ENCODE measurements at places on chromosomes 13 and 19.

- no peak for DNase-seq
Measured at GRCh38 chr13:60012488-60012887, 151.2 kb downstream of the DIAPH3 start.

GRCh38 chr19:10283301-10284064 lies 3.3 kb upstream of the ICAM4 start:
- DNase-seq, result no peak

GRCh38 chr19:49533551-49534488 lies 6.0 kb downstream of the RCN3 start:
- DNase-seq, result peak; percentile 79

- no peak for DNase-seq
Measured at GRCh38 chr13:104816726-104817125, 1718.7 kb downstream of the EFNB2 start.

DNA sequence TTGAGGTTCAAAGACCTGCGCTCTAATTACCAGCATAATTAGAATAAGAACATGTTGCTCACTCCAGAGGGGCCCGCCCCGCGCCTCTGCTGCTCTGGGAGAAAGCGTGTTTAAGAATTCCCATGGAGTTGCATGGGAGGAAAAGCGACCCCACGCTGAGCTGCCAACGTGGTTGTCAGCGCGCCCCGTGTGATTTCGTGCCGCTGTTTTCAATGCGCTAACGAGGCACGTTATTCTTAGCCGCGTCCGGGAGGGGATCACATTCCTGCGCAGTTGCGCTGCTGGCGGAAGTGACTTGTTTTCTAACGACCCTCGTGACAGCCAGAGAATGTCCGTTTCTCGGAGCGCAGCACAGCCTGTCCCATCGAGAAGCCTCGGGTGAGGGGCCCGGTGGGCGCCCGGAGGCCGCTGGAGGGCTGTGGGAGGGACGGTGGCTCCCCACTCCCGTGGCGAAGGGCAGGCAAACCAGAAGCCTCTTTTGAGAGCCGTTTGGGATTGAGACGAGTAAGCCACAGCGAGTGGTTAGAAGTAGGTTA lies 173.8 kb upstream of the SOX1 start:
- DNase-seq, result no peak

DNA sequence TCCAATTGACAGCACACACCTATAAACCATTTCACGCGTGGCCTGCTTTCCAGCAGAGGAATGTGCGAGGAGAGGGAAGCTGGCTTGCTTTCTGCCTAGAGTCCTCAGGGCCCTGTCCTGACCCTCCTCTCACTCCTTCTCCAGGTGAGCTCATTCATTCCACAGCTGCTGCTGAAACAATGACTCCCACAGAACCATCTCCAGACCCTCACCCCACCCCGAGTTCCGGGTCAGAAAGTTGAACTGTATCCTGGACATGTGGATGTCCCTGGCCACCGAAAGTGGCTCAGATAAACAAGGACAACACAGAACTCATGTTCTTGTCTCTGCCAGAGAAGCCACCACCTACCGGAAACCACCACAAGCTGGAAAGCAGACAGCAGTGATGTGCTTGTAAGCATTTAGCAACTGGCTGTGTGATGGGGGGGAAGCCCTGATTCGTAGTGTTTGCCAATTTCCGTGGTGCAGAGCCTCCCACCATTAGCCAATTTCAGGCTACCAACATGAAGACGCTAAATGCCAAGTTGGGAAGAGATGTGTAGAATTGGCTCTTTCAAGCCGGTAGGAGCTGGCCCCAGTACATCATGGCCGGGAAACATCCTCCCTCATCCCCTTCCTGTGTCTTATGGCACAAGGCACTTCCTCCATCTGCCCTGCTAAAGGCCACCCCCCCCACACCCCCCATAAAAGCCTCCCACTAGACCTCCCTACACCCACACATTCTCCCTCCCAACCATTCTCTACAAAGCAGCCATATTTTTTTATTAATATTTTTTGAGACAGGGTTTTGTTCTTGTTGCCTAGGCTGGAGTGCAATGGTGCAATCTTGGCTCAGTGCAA lies 5.0 kb downstream of the SYCE2 start:
- peak; percentile 51 for DNase-seq

DNA sequence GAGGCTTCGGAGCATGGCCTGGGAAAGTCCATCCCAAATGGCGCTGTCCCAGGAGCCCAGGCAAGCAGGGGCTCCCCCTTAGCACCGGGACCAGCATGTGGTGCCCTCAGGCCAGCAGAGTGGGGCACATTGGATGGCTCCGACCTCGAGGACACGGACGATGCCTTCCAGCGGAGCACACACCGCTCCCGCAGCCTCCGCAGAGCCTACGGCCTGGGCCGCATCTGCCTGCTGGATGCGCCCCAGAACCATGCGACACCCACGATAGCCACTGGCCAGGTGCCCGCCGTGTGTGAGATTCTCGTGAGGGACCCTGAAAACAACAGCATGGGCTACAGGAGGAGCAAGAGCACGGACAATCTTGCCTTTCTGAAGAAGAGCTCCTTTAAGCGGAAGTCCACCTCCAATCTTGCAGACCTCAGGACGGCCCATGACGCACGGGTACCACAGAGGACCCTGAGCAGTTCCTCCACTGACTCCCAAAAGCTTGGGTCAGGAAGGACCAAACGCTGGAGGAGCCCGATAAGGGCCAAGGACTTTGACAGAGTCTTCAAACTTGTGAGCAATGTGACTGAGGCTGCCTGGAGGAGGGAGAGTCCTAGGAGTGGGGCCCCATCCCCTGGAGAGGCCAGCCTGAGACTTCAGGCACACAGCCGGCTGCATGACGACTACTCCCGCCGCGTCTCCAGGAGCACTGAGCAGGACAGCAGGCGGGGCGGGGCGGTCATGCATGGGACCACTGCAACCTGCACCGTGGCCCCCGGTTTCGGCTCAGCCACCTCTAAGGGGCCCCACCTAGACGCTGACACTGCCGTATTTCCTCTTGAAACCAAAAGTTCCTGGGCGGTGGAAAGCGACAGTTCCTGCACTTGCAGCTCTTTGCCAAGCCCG lies 63.1 kb downstream of the SPATA13 start:
- no peak for DNase-seq

- no peak for DNase-seq
Measured at GRCh38 chr13:78061806-78062205, 143.2 kb upstream of the EDNRB start.

DNA sequence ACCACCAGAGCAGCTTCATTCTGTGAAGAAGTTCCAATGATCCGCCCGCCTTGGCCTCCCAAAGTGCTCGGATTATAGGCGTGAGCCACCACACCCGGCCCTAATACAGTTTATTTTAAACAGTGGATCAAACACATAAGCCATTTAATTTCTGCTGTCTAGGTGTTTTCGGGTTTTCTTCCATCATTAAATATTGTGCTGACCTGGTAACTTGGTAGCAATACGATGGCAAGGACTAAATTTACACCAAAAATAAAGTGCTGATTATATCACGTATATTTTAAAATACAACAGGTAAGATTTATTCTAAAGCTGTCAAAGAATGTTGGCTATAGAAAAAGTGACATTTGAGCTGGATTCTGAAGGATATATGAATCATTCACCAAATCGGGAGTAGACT lies 1.3 kb downstream of the MED4 start:
- DNase-seq, result no peak

DNA sequence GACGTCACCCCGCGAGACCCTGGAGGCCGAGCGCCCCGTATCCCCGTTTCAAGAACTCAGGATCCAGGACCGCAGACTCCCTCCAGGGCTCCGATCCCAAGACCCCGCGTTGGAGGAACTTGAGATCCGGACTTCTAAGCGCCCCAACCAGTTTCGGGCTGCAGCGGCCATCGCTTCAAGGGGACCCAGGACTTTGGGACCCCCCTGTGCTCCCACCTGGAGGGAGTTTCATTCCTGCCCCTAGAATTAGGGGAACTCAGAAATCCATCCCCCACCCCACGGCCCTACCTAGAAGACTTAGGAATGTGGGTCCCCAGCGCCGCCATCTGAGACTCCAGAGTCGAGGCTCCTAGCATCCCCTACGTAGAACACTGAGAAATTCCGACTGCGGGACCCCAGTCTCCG lies 400 bp downstream of the PLEKHG2 start:
- DNase-seq, result no peak

DNA sequence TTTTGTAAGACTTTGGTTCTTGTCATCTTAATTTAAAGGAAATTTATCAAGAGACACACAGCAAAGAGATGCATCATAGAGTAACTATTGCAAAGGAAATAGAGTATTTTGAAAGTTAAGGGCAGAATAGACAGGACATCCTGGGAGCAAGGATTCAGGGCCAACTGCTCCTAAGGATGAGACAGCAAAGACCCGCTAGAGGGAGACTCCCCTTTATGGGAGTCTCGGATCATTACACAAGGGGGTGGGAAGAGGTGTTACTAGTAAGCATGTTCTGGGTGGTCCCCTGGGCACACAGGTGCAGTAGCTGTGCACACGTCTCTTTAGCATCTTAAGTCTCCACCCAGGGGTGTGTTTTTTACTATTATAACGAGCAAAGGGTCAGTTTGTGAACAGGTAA lies 9.6 kb downstream of the ZSCAN5C start:
- DNase-seq, result no peak

DNA sequence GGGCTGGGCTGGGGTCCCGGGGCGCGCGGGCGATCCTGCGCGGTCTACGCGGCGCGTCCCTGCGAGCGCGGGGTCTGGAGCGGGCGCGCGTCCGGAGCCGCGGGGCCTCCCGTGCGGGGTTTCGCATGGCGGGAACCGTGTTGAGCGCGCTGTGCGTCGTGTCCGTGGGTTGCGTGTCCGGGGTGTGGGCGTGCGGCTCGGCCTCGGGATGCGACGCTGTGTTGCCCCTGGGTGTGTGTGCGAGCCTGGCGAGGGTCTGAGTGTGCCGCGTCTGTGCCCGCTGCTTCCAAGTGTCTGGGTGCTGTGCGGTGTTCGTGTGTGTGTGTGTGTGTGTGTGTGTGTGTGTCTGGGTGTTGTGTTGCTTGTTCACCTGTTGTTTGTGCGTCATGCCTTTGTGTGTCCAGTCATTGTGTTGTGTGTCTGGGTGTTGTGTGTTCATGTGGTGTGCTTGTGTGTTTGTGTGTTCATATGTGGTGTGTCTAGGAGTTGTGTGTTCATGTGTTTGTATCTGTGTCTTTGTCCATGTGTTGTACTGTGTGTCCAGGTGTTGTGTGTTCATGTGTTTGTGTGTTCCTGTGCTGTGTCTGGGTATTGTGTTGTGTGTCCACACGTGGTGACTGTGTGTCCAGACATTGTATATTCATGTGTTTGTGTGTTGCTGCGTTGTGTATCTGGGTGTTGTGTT lies 552 bp downstream of the PLK5 start:
- no peak for DNase-seq

DNA sequence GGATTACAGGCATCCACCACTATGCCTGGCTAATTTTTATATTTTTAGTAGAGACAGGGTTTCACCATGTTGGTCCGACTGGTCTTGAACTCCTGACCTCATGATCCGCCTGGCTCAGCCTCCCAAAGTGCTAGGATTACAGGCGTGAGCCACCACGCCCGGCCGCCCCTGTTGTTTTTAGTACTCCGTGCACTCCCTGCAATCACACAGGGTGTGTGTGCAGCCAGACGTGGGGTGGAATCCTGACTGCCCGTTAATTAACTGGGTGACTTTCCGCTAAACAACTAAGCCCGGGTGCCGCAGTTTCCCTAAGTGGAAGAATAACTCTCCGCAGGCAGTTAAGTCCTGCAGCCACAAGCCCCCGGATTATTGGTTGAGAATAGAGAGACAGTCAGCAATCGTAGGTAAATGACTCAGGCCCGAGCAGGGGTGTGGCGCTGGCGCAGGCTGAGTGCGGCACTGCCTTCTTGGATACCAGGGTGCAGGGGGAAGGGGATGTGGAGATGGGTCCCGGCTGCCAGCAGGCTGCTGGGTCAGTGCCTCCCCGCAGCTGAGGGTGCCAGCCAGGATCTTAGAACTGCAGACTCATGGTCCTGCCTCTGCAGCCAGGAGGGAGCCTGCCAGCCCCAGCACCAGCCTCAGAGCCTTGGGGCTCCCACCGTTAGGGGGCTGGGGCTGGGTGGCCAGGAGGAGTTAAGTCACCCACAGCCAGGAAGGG lies 6.1 kb upstream of the FXYD3 start:
- DNase-seq, result no peak

GRCh38 chr13:102688306-102688973 lies 6.4 kb downstream of the METTL21C start:
- DNase-seq, result no peak

DNA sequence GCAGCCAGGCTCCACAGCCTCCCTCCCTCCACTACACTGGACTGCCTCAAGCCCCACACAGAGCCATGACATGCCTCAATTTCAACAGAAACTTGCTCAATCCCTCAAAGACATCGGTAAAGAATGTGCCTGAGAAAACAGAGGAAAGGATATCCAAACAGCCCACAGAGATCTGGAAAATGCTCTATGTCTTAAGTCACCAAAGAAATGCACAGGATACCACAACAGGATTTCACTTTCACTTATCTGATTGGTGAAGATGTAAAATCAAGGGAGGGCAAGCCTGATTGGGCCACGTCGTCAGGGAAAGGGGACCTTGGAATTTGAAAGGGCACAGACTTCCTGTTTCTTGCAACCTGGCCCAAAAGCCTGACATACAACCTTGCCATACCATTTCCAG lies 14.2 kb downstream of the CACNA1A start:
- DNase-seq, result no peak

- no peak for DNase-seq
Measured at GRCh38 chr19:33052352-33052972, 12.2 kb downstream of the RHPN2 start.

- no peak for DNase-seq
Measured at GRCh38 chr13:103698000-103698399, 631.8 kb upstream of the SLC10A2 start.

DNA sequence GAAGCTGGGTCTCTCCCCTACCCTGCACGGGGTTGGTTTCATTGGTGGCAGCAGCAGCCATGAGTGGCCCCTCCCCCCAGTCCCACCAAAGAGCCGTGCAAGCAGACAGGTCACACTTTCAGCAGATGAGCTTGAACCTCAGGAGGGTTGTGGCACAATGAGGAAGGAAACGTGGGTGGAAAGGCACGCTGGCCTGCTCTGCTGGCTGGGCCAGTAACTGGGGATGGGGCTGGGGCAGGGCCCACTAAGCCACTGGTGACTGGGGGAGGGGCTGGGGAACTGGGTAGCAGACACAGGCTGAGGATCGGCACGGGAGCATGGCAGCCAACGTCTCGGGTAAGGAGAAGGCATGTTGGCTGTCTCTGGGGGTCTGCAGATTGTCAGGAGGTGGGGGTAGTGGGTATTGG lies at the start of gene P2RY11:
P2RY11 (plus strand) TSS at position 289 of the 407 bp plus-strand sequence; CDS start at position 318, 29 bp downstream.
- no peak for DNase-seq

GRCh38 chr13:50227361-50227760 lies 212.1 kb downstream of the KCNRG start:
- no peak for DNase-seq

DNA sequence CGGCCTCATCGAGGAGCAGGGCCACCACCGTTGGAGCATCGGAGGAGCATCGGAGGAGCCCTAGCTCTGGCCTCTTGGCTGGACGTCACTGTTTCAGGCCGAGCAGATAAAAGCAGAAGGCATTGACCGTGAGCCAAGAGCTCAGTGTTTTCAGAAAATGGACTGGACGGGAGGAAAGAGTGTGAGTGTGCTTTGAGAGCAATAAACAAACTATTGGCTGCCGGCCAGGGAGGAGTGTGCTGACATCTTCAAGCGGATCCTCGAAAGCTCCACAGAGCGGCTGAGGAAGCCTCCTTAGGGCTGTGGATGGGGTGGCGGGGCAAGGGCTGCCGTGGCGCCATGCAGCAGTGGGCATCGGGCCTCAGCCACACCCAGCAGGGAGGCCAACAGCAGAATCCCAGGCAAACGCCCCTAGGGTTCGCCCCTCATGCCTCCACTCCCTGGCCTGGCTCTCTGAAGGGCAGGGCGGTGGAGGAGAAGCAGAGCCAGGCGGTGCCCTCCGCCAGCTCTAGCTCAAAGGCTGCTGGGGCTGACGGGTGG lies 41.8 kb downstream of the IRS2 start:
- no peak for DNase-seq

- no peak for DNase-seq
Measured at GRCh38 chr19:22622901-22623840, 11.0 kb upstream of the ZNF492 start.
